Smooth muscle cell of the brain vasculature (primary cell): ENCODE measurements at places on chromosomes 5 and 9.
A peak's percentile ranks its signal among the peaks of the same experiment; 100 is the strongest.

GRCh38 chr5:160507221-160507721 lies 85.6 kb downstream of the PTTG1 start:
- no peak for DNase-seq

- DNase-seq: no peak
These were observed 70.1 kb downstream of the PCSK5 start for GRCh38 chr9:75960551-75960950.

- DNase-seq: no peak
These were observed 5.7 kb downstream of the CMBL start for GRCh38 chr5:10301842-10302610.

DNA sequence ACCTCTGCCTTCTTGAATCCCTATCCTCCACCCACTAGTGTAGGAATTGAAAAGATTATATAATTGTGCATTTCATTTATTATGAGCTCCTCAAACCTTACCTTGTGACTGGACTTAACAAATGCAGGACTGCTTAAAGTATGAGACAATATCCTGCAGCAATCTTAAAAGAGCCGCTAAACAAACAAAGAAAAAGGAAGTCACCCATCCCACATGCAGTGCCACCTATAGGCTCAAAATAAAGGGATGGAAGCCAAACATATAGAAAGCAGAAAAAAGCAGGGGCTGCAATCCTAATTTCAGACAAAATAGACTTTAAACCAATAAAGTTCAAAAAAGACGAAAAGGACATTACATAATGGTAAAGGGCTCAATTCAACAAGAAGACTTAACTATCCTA lies 8.7 kb downstream of the PCAT7 start:
- DNase-seq: no peak

DNA sequence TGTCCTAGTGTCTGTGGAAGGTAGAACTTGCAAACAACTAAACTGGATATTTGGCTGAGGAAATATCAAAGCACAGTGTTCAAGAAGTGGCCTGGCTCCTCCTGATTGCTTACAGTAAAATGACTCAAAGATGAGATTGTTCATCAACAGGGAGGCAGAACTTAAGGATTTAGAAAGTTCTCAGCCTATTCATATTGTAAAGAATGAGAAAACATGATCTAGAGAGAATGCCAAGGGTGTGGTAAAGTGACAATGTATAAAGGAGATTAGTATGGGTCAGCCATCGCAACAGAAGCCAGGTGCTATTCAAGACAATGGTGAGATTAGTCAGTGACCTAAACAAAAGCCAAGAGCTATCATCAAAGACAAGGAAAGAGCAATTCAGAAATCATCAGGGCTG lies 372.3 kb downstream of the SPOCK1 start:
- no peak for DNase-seq

- DNase-seq: no peak
These were observed 1.1 kb upstream of the JADE2 start for GRCh38 chr5:134524272-134524825.

DNA sequence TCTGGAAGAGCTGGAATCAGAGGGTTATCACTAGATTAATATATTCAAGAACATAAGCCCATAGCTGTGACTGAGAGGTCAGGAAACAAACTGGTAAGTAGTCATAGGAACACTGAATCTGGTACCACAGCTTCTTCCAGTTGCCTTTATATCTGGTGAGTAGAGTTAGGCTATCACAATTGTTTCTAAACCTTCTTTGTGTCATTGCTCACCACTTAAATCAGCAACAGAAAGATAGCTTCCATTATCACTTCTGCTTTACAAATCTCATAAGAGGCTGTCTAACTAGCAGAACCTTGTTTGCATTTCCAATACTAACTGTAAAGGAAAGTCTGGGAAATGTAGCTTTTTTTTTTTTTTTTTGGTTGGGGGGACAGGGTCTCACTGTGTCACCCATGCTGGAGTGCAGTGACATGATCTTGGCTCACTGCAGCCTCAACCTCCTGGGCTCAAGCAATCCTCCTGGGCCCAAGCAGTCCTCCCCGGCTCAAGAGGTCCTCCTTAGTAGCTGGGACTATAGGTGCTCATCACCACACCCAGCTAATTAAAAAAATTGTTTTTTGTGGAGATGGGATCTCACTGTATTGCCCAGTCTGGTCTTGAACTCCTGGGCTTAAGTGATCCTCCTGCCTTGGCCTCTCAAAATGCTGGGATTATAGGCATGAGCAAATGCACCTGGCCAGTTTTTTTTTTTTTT lies 22.0 kb downstream of the CDC42SE2 start:
- no peak for DNase-seq

GRCh38 chr9:31854187-31854586 lies 530.3 kb upstream of the ACO1 start:
- no peak for DNase-seq

DNA sequence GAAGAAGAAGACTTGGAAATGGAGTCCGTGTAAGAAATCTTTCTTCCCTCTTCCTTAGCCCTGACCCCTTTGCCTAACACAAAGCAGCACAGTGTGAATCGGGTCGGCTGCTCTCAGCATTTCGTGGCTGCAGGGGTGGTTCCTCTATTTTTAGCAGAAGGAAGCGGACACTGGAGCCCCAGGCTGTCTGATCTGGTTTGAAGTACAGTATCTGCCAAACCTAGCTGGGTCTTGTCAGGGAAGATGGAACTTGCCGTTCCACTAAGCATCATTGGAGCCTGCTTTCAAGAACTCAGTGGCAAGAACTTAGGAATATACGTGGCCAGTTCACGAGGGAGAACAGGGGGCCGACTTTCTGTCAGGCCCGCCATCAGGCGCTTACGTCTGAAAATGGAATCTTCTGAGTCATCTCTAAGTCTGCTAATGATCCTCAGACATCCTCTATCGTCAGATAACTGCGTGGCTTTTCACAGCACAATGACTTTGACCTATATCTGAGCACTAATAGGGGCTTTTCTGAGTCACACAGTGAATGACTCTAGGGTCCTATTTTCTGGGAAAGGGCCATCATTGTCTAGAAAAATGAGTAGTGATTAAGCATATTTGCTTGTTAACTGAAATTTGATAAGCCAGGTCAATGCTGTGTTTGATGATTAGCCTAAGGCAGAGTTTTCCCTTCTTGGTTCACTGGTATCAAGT lies 43.3 kb upstream of the NCS1 start:
- DNase-seq: no peak

DNA sequence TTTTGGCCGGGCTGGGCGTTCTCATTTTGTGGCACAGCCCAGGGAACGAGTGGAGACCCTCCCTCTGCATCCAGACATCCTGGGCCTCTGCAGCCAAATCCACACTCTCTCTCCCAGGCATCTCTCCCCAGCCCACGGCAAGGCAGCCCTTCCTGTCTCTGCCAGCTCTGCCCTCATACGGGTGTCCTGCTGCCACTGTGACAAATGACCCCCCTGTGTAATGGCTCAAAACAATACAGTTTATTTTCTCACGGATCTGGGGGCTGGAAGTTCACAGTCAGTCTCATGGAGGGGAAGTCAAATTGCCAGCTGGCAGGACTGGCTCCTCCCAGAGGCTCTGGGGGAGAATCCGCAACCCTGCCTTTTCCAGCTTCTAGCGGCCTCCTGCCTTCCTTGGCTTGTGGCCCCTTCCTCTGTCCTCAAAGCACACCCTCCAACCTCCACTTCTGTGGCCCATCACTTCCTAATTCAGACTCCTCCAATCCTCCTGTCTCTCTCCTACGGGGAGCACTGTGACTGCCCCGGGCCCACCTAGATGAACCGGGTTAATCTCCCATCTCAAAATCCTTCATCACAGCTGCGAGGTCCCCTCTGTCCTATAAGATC lies 70.2 kb upstream of the COL5A1 start:
- DNase-seq: no peak

DNA sequence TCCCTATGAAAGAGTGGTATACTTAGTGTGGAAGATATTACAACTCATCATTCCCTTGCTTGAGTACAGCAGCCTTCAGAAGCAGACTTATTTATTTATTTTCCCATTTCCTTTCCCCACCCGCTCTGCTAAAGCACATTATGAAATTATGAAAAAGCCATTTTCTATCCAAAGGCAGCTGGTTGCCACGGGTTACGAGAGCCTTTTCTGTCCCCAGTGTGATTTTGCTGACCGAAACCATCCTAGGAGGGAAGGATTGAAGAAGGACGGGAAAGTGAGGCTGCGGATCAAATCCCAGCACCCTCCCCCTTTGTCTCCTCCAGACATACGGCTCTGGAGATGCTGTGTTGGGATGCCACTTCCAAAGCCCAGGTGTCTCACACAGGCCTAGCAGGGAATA lies 246.9 kb downstream of the TLR4 start:
- no peak for DNase-seq

DNA sequence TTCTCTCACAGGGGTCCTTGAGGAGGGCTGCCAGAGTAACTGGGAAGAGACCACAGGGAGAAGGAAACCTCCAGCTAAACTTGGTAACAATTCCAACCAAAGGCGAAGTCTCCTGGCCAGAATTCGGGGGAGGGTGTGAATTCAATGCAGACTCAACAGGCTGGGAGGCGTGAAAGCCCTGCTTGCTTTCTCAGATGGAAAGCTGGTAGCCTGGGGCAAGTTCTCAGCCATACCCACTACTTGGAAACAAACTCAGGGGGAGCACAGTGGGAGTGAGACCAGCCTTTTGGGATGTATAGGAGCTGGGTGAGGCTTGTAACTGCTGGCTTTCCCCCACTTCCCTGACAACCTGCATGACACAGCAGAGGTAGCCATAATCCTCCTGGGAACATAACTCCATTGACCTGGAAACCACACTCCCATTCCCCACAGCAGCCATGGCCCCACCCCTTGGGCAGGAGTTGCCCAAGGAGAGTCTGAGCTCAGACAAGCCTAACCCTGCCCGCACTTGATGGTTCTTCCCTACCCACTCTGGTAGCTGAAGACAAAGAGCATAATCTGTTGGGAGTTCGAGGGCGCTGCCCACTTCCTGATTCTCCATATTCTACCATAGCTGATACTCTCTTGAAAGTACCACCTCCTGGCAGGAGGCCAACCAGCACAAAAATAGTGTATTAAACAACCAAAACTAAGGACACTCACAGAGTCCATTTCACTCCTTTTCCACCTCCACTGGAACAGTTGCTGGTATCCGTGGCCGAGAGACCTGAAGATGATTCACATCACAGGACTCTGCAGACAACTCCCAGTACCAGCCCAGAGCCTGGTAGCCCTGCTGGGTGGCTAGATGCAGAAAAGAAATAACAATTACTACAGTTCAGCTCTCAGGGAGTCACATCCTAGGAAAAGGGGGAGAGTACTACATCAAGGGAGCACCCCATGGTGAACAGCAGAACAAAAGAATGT lies 123.8 kb downstream of the FAM170A start:
- no peak for DNase-seq

- no peak for DNase-seq
These were observed 296.6 kb upstream of the MPDZ start for GRCh38 chr9:13576101-13576500.

DNA sequence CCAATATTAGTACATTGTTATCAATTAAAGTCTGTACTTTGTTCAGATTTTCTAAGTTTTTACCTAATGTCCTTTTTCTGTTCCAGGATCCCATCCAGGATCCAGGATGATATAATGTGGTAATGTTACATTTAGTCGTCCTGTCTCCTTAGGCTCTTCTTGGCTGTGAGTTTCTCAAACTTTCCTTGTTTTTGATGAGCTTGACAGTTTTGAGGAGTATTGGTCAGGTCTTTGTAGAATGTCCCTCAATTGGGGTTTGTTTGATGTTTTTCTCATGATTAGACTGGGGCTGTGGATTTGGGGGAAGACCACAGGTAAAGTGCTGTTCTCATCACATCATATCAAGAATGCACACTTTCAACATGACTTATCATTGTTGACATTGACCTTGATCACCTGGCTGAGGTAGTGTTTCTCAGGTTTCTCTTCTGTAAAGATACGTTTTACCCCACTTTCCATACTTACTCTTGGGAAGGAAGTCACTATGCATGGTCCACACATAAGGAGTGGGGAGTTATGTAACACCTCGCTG lies 9.6 kb downstream of the NDFIP1 start:
- no peak for DNase-seq

DNA sequence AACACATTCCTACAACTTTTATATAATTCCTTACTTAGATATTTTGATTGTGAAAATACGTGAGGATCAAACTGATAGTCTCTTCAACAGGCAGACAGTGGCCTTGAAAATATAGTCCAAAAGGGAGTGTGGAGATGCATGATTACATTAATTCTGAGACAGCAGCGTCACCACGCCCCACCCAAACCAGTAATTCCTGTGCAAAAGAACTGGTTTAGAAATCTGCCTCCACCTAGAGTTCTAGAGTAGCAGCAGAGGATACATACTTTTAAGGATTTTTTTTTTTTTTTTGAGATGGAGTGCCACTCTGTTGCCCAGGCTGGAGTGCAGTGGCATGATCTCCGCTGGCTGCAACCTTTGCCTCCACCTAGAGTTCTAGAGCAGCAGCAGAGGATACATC lies 1.6 kb upstream of the TUT7 start:
- DNase-seq: no peak

GRCh38 chr5:67771221-67771620 lies 444.3 kb upstream of the PIK3R1 start:
- DNase-seq: no peak

DNA sequence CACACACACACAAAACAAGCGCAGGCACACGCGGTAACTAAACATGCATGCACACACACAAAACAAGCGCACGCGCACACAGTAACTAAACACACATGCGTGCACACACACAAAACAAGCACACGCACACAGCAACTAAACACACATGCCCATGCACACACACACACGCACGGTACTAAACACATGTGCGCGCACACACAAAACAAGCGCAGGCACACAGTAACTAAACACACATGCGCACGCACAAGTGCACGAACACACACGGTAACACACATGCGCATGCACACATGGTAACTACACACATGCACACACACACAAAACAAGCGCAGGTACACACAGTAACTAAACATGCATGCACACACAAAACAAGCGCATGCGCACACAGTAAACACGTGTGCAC lies 19.9 kb upstream of the SLC6A3 start:
- no peak for DNase-seq

- DNase-seq: no peak
These were observed 41.3 kb downstream of the RAPGEF1 start for GRCh38 chr9:131698618-131698985.

GRCh38 chr5:123265551-123265950 lies 157.7 kb downstream of the CEP120 start:
- no peak for DNase-seq

DNA sequence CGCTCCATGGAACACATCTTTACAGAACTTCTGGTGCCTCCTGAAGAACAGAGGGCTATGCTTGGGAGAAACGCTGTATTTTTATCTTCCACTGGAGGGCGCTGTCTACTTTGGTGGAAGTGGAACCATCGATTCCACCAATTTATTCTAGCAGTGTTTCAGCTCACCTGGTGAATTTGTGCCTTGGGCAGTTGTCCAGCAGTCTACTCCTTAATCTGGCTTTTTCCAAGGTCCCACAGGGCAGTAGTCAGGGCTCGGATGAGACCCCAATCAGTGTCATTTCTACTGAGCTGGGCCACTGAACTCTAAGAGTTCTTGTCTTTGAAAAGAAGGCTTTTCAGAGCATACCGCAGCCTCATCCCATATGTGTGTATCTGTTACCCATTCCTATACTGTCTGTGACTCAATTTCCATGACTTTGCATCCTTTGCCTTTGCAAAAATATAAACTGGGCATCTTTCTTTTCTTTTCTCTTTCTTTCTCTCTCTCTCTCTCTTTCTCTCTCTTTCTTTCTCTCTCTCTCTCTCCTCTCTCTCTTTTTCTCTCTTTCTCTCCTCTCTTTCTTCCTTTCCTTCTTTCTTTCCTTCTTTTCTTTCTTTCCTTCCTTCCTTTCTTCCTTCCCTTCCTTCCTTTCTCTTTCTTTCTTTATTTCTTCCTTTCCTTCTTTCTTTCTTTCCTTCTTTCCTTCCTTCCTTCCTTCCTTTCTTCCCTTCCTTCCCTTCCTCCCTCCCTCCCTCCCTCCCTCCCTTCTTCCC lies 138.4 kb upstream of the ZNF618 start:
- DNase-seq: peak; percentile 35

GRCh38 chr9:16417161-16417560 lies 453.3 kb downstream of the BNC2 start:
- peak; percentile 79 for DNase-seq
